Fibroblast of the conjunctiva (primary cell): ENCODE measurements at places on chromosomes 2 and 18.

DNA sequence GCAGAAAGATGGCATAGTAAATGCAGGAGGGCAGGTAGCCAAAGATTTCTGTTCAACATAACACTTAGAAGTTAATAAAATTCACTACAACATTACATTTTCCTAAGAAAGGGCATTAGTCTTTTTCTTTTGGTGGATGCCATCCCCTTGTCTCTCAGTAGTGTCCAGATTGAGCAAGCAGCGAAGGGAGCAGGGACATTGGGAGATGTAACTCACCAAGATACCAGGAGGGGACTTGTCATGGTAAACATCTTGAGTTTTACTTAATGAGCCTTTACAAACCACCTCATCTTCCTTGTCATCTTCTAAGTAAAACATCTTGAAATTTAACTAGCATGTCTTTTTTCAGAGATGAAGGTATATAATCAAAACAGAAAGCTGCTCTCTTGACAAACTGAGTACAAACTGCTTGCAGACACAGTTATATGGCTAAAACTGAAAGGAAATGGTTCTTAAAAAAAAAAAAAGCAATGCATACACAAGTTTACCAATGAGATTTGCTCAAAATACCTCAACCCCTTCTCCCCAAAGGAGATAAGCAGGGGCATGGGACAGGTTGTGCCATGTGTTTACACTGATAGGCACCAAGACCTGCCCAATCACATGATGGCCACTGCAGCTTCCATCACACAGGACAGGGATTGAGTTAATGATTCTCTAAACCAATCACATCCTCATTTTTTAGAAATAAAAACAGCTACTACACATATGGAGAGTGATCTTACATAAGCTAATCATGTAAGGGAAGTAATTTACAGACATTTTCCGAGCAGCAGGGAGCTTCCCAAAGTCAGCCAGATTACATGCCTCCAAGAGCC is 30.3 kb downstream of the LPIN2 start:
- DNase-seq, result no peak

DNA sequence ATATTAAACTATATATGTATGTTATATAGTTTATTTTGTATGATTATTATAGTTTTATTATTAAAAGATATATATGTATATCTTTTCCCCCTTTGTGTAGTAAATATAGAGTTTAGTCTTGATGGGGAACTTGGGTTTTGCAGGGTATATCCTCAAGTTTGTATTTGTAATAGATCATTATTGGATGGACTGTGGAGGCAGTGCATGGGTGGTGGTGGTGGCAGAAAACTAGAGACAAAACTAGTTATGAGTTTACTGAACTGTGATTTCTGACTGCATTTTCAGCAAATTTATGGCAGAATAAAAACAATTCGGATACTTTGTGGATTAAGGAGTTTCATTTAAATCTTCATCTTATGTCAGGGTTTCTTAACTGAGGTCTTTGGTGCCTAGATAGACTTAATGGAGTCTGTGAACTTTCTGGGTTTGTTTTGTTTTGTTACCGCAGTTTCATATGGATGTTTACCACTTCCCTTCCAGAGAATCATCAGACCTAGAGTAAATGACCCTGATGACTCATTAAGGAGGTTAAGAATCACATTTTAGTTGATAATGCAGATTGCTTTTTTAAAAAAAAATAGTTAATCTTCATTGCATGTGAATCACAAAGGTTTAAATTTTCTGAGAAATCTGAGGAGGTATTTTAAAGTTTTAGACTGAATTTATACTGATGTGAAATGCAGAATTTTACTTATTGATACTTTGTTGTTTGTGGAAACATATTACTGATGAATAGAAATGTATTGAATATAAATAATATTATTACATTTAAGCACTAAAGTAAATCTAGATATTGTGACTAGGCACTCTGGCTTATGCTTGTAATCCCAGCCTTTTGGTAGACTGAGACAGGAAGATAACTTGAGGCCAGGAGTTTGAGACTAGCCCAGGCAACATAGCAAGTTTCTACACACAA is 14.5 kb downstream of the EPC2 start:
- DNase-seq, result no peak

- DNase-seq, result no peak
Measured at GRCh38 chr2:71538241-71538640, 84.9 kb downstream of the DYSF start.

- no peak for DNase-seq
Measured at GRCh38 chr2:135890835-135891234, 14.6 kb upstream of the MCM6 start.

- DNase-seq, result no peak
Measured at GRCh38 chr2:37447446-37447845, 103.0 kb downstream of the QPCT start.

- no peak for DNase-seq
Measured at GRCh38 chr2:50042771-50043170, 888.5 kb upstream of the FSHR start.

DNA sequence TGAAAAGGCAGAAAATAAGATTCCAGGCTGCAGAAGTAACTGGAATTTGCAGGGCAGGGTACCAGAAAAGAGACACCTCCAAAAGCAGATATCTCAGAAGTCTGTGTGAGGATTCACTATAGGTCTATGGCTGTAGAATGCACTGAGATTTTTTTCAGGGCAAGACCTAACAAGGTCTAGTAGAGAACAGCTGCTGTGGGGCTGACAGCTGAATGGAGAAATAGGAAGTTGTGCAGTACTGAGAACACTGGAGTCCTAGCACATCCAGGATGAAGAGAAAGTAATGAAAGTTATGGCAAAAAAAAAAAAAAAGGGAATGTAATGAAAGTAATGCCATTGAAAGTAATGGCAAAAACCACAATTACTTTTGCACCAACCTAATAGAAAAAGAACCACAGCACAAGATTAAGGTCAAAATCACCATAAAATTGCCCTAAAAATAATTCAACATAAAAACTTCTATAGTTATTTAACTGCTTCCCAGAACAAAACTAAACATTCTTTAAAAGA is 57.3 kb downstream of the CPO start:
- DNase-seq, result no peak
